Activated T-cell treated with anti-CD3 and anti-CD28 coated beads for 1 hour (primary cell): ENCODE measurements at places on chromosomes 5 and 9.

- DNase-seq, result no peak
Observed at GRCh38 chr9:126051446-126052130, 275.0 kb upstream of the MVB12B start.

- DNase-seq, result no peak
Observed at GRCh38 chr5:96339862-96340261, 93.2 kb downstream of the PCSK1 start.

- no peak for DNase-seq
Observed at GRCh38 chr5:153618867-153619266, 128.4 kb downstream of the GRIA1 start.

DNA sequence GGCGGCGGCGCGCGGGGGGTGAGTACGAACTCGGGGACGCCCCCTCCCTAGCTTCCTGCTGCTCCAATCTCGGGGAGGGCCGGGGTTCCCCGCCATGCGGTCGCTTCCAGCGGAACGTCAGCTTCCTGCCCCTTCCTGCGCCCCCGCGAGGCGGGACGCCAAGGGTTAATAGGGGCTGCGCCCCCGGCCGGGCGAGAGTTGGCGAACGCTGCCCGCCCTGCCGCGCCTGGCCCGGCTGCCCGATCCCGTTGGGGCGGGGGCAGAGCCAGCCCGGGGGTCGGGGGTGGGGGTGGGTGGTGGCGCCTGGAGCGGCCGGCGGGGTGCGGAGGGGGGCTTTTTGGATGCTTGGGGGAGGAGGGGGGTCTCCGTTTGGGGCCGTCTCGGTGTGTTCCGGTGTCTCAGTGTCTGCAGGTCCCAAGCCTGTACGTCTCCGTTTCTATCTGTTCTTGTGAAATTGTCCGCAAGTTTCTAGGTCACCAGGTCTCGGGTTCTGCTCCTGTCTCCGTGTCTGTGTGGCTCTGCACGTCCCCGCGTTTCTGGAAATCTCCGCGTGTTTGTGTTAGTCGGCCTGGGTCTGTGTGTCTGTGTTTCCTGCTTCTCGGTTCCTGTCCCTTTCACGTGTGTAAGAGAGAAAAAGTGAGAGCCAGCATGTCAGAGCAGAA, 789 bp downstream of the COL27A1 start:
- no peak for DNase-seq

DNA sequence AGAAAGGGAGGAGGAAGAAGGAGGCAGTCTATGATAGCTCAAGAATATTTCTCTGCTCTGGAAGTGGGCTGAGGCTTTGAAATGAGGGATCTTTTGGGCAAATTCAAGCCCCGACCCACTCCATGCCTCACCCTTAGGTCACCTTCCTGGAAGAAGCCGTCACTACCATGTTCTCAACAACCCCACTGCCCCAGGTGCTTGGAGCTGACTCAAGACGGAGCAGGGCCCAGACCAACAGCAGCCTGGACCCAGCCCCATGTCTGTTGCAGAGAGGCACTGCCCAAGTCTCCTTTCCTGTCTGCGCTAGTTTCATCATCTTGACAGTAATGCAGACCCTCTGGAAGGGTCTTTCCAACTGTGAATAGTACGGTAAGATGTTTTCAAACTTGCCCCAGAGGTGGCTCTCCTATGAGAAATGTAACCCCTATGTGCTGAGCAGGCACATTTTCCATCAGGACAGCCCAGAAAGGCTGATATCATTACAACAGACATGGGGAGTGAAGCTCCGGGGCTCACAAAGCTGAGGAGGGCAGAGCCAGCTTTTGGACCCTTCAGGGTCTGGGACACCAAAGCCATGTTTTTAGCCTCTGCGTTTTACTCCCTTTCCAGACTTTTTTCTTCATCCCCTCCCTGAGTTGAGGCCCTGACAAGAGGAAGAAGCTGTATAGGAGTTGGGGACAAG, 128.2 kb upstream of the LARP1 start:
- DNase-seq, result no peak

GRCh38 chr5:306011-306805, 15.3 kb upstream of the AHRR start:
- DNase-seq, result no peak

GRCh38 chr5:129963359-129963758, 59.1 kb downstream of the CHSY3 start:
- DNase-seq, result no peak

- no peak for DNase-seq
Observed at GRCh38 chr9:105632807-105633206, 29.4 kb upstream of the TAL2 start.

GRCh38 chr9:85004818-85005413, 335.4 kb downstream of the NTRK2 start:
- DNase-seq, result no peak

DNA sequence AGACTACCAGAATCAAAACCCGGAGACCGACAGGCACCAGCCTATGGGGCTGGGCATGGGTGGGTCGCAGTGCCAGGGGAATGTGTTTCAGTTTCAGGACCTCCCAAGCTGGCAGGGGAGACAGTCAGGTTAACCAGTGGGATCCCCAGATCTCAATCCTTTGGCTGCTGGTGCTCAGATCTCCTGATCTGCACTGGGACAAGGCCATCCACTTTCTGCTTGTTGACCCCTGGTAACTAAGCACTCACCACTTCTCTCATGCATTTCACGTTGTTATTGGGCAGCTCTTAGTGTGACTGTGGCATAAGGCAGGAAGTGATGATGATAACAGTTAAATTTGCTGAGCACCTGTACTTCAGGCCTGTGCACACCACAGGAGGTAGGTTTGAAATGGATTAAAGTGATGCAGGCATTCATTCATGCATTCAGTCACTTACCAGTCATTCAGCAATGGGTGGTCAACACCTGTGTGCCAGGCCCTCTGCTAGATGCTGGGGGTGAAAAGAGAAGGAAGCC, 42.1 kb upstream of the STXBP1 start:
- DNase-seq, result no peak

DNA sequence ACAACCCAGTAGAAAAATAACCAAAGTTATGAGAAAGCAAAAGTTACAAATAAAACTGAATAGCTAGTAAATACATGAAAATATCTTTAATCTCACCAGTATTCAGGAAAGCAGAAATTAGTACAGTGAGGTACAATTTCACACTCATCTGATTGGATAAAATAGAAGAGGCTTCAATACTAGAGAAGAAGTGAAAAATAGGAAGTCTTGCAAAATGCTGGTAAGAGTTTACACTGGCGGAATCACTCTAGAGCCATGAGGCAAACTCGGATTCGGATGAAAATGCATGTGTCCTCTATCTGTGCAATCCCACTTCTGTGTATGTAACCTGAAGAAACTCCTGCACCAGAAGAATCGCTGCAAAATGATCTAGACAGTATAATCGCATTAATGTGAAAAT, 128.9 kb downstream of the CCDC192 start:
- no peak for DNase-seq

DNA sequence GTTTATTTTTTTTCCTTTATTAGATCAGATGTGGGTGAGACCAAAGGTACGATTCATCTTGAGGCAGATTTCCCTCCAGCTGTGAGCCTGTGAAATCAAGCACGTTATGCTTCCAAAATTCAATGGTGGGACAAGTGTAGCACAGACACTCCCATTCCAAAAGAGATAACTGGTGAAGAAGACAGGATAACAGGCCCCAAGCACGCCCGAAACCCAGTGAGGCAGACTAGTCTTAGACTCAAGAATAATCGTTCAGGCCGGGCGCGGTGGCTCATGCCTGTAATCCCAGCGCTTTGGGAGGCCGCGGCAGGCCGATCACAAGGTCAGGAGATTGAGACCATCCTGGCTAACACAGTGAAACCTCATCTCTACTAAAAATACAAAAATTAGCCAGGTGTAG, 36.8 kb upstream of the COL5A1 start:
- no peak for DNase-seq

DNA sequence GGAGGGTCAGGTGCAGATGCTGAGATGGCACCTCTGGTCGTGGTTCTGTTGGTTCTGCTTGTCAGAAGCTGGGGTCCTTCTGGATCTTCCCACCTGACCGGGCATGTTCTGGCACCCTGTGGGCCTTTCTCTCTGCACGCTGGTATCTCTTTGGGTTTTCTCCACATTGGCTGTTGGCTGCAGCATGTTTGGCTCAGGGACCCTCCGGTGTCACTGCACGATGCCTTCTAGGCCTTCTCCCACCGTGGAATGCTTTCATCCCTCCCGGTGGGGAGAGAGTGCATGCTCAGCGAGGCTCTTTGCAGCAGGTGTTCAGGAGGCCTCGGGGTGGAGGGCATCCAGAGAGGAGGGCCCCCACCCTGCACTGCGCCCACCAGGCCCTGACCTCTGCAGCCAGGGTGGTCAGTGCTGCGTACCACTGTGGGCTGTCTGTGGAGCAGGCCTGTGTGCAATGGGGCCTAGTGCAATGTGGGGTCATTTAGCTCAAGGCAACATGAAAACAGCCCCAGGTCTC, 119.4 kb downstream of the WNK2 start:
- no peak for DNase-seq

- DNase-seq, result no peak
Observed at GRCh38 chr5:1031306-1031959, 22.8 kb downstream of the NKD2 start.

- DNase-seq, result no peak
Observed at GRCh38 chr5:4563400-4563799, 576.7 kb upstream of the ADAMTS16 start.

- no peak for DNase-seq
Observed at GRCh38 chr5:120236360-120236759, 227.7 kb upstream of the PRR16 start.

DNA sequence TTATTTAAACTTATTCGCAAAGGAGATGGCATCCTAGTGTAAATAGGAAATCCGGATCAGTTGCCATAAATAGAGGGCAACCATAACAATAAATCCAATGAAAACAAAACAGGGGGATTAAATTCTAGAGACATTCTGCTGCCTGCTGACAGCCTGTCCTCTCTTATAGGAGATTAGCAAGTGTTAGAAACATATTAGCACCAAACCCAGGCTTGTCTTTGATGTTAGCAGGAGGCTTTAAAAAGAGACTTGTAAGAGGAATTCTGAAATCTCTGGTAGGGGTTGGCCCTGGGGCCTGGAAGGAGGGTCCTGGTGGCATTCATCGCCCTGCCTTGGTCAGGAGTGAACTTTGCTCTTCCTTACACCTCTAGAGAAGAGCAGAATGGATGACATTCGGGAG, 21.6 kb downstream of the NDST1 start:
- DNase-seq, result no peak

- DNase-seq, result peak; percentile 61
Observed at GRCh38 chr9:96856363-96857286, 2.3 kb upstream of the ZNF782 start.

DNA sequence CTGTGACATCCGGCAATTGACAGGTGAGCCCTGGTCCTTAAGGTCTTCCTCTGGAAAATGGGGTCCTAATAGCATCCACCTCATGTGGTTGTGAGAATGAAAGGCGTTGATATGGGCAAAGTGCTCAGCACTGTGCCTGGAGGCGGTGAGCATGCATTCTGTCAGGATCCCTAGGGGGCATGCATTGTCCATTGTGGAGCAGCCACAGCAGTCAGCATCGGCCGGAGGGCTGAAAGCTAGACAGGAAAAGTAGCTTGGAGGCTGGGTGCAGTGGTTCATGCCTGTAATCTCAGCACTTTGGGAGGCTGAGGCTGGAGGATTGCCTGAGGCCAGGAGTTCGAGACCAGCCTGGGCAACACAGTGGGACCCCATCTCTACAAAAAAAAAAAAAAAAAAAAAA, 122.2 kb downstream of the LHX2 start:
- no peak for DNase-seq

- no peak for DNase-seq
Observed at GRCh38 chr9:137496601-137497375, 37.7 kb upstream of the NSMF start.

- DNase-seq, result no peak
Observed at GRCh38 chr9:81508476-81508875, 180.9 kb downstream of the TLE1 start.

- DNase-seq, result no peak
Observed at GRCh38 chr5:55877655-55878054, 26.5 kb downstream of the IL31RA start.

DNA sequence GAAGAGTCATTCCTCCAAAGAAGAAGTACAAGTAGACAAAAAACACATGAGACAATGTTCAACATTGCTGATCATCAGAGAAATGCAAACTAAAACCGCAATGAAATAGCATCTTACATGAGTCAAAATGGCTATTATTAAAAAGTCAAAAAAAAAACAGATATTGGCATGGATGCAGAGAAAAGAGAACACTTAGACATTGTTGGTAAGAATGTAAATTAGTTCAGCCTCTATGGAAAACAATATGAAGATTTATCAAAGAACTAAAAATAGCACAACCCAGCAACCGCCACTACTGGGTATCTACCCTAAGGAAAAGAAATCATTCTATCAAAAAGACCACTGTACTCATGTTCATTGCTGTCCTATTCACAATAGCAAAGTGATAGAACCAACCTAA, 157.5 kb downstream of the CHSY3 start:
- DNase-seq, result no peak

DNA sequence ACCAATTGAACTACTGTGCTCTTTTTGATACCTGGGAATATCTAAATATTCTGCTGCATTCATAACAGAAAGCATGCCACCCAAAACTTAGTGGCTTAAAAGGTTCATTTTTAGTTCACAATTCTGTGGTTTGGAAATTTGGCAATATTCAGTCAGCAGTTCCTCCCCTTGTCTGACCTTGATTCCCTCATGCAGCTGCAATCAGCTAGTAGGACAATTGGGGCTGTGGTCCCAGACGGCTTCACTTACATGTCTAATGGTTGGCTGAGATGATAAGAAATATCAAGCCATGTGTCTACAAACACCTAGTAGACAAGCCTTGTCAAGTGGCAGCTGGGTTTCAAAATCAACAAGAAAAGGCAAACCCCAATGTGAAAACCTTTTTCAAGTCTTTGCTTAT, 51.3 kb downstream of the ANXA1 start:
- no peak for DNase-seq

- DNase-seq, result no peak
Observed at GRCh38 chr5:53321721-53322120, 158.7 kb upstream of the FST start.

DNA sequence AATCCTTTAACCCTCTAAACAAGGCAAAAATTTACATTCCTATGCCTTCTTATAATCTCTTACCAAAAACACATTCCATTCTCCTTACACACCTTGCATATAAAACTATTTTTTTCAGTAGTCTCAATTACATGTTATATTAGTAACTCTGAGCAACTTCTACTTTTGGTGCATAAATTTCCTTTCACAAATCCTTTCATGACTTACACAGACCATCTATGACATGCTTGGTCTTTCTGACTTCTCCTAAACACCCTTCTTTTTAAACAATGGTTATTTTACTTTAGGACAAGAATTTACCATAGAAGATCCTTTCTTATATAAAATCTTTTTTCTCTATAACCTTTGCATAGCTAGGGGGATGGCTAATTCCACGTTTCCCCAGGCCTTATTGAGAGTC, 208.0 kb upstream of the ARRDC3 start:
- no peak for DNase-seq

- DNase-seq, result no peak
Observed at GRCh38 chr9:68798423-68798822, 93.4 kb downstream of the PIP5K1B start.

- no peak for DNase-seq
Observed at GRCh38 chr9:93960971-93961841, 6.1 kb upstream of the BARX1 start.

- no peak for DNase-seq
Observed at GRCh38 chr5:144369006-144369405, 198.3 kb downstream of the KCTD16 start.
